Pulmonary artery endothelial cell (primary cell): ENCODE measurements at places on chromosomes 1 and 21.

GRCh38 chr1:243394601-243395464 is 139.0 kb downstream of the SDCCAG8 start:
- no peak for DNase-seq

GRCh38 chr1:47459253-47459788 is 21.5 kb downstream of the FOXD2 start:
- DNase-seq, result no peak

GRCh38 chr21:33348706-33349105 is 23.9 kb downstream of the IFNAR1 start:
- peak; percentile 49 for DNase-seq

DNA sequence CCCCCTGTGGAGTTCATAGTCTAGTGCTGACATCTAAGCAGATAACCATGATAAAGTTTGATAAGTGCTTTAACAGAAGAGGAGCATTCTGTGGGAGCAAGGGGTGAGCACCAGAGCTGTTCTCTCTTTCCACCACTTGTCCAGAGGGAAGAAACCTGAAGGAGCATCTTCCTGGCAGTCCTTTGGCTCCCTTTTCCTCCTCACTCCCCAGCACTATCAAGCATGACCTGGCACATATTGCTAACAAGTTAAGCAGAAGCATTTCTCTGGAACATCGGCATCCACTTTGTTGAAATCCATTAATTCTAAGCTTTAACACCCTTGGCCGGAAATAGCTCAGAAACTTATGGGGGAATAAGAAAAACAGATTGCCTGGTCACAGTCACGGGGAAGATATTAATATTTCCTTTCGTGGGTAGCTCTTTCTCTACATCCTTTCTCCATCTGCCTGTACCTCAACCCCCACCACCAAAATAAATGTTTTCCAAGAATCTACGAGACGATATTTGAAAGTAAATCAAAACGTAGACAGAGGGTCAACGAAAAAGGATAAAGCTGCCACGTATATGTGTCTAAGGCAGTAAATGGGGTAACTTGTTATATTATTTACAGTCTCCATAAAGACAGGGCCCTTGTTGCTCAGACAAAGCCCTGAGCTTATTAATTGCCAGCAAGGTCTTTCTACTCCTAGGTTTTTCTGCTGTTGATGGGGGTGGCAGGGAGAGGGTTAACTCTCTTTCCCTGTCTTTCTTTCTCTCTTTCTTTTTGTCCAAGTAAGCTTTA is 351.4 kb downstream of the NUF2 start:
- DNase-seq, result no peak

- no peak for DNase-seq
These were observed 476 bp downstream of the AXDND1 start for GRCh38 chr1:179366093-179366800.

GRCh38 chr1:99455760-99456159 is 190.2 kb upstream of the PALMD start:
- DNase-seq, result no peak

DNA sequence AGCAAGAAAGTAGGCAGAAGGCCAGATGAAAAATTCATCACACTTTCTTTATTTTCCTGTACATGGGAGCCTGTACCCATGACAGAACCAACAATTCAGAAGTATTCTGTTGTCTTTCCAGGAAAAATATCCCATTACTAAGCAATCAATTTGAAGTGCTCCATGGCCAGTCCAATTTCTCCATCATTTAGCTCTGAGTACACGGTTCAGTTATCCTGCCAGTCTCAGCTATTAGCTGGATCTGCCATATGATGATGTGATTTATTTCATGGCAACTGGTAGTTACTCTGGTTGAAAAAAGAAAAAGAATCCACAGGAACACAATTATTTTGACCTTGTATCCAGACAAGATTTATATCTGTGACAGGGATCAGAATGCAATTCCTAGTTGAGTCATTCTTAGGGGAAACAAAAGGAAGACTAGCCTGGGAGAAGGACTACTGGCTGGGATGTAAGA is 70.6 kb upstream of the GORAB start:
- DNase-seq, result no peak

DNA sequence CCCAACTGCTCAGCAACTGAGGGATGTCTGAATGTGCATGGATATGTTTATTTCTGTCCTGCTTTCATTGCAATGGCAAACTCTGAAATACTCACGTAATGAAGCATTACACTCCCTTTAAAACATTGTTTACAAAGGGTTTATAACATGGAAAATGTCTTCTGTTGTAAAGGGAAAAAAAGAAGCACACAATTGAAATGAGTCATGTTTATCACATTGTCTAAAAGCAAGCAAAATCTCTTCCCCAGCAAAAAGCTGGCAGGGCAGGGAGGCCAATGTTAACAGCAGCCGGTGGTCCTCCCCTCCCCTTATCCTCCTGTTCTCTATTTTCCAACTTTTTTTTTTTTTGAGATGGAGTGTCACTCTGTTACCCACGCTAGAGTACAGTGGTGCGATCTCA is 3.9 kb upstream of the EFNA1 start:
- DNase-seq, result no peak

DNA sequence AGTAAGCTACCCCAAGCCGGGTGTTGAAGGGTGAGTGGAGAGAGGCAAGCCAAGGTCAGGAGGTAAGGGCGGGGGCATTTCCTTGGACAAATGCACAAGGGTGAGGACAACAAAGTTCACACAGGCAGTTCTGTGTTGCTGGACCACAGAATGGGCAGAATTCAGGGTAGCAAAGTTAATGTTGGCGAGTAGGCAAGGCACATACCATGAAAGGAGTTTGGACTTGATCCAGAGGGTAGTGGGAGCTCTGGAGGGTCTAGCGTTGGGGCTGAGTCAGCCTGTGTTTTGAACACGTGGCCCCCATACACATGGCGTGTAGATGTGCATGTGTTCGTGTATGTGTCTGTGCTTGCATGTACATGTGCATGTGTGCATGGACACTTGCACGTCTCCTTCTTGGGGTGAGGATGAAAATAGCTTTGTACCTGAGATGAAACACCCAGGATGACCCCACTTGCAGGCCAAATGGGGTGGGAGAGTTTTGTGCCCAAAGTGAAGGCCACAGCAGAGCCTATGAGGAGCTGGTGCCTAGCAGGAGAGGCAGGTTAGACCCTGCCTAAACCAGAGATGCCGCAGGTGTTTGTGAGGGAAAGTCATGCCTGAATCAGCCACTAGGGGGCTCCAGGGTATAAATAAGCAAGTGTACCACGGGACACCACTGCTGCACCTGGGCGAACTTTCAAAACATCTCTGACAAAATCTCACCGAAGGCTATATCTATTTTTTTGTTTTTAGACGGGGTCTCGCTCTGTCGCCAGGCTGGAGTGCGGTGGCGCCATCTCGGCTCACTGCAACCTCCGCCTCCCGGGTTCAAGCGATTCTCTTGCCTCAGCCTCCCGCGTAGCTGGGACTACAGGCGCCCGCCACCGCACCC is 21.8 kb downstream of the SLC27A3 start:
- DNase-seq, result no peak

GRCh38 chr1:114314098-114314497 is 160.4 kb upstream of the SYT6 start:
- DNase-seq, result no peak

DNA sequence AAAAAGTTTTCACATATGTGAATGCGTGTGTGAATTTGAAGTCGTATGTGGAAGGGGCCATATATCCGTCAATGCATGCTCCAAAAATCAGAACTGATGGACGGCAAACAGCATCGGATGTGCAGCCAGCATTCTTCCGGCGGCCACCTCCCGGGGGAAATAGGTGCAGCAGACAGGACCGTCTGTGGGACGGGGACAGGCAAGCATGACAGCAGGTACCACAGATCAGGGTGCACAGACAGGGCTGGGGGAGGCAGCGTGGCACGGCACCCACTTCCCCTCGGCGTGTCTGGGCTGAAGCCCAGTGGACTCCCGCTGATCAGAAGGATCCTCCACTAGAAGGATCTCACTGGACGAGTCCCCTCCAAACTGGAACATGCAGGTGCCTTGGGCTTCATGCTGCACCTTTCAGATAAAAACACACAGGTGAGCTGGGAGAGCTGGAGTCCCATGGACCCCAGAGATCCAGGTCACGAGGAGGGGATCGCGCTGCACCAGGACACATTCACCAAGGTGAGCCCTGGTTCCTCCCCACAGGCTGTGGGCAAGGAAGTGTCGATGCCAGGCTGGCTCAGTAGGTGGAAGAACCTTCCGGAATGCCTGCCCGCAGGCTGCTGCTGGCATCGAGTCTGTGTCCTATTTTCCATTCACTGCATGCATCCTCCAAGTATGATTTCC is 25.3 kb downstream of the PDE9A start:
- DNase-seq, result no peak

- DNase-seq, result no peak
These were observed 44.1 kb downstream of the ASH1L start for GRCh38 chr1:155518484-155518883.

DNA sequence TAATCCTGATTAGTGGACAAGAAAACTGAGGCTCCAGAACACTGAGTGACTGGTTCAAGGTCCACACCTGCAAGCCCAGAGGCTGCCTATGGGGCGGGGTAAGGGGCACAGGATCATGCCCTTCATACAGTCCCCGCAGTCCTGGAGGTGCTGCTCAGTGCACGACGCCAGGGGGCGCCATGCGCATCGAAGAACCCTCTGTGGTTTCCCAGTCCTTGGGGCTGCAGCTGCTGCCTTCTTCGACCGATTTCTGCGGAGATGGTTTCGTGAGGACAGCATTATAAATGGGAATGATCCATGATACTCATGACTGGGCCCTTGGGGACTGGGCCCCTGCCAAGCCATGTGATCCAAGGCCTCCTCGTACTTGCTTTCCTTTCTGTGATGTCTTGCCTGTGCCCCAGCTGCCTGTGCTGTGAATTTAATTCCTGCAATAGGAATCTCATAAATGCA is 37.1 kb upstream of the ARHGEF10L start:
- DNase-seq, result peak; percentile 24

DNA sequence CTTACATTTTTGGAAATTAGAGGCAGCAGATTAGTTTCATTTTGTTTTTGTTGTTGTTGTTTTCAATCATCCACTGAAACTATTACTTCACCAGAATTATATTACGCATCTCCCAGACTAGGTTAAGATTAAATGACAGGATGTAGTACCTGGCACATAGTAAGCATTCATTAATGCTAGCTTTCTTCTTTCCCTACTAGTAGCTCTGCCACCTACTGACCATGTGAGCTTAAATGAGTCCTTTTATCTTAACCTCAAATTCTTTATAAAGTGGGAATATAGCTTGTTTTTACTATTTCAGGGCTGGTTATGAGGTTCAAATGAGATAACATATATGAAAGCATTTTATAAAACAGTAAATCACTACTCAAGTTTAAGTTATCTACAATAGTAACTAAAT is 10.2 kb upstream of the ASPM start:
- DNase-seq, result no peak

GRCh38 chr1:236862219-236862591 is 67.1 kb downstream of the MTR start:
- no peak for DNase-seq

DNA sequence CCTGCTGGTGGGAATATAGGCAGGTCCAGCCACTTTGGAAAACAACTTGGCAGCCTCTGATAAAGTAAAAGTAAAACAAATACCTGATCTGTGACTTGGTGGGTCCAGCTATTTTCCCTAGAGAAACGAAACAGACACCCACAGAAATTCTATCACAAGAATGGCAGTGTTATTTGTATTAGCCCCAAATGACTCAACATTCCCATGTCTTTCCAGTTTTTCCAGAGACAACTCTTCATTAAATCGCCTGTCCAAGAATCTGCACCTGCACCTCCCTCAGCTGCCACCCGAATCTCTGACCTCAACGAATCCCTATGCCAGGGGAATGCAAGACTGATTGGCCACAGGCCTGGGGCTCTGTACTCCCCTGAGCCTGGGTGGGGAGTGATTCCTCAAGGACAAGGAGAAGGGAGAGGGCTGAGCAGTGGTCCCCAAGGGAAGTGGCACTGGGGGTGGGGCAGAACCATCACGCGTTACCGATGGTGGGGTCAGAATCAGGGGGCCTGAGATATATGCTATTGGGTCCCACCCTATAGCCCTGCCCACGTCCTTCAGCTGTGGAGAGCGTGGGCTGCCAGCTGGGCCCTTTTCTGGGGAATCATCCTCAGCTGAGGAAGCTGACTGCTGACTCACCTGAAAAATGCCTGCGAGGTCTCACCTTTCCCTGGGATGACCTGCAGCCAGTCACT is 553.0 kb downstream of the PTPRU start:
- DNase-seq, result no peak

- no peak for DNase-seq
These were observed 12.8 kb upstream of the LRRC3 start for GRCh38 chr21:44442266-44443125.

DNA sequence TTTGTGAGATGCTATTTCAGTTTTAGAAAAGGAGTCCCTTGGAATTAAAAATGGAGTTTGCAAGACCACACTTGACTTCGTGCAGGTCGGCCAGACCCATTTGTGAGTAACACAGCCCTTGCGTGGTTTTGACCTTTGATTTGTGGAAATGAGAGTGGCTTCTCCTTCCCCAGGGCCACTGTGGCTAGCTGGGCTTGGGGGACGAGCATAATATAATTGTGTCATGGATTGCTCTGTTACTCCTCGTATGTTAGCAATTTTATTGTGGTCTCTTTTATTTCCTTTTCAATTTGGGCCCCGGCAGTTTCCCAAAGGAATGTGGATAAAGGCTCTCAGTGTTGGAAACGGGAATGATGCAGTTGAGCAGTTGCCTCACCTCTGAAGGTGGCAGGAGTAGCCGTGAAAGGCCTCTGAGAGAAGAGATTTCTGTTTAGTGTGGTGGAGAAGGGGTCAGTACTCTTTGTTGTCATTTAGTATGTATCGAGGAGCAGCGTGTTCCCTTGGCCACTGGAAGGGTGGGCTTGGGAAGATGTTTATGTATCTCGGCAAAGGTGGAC is 194.6 kb downstream of the PBX1 start:
- no peak for DNase-seq

- no peak for DNase-seq
These were observed 240.5 kb downstream of the DYRK1A start for GRCh38 chr21:37607081-37607480.
